ENCODE measurements at places on chromosomes 5 and 9.

- no peak for DNase-seq
Measured at GRCh38 chr9:9997585-9997984, 615.2 kb downstream of the PTPRD start.

GRCh38 chr9:100084734-100085133 lies 14.1 kb downstream of the ERP44 start:
- DNase-seq = no peak

GRCh38 chr9:75148561-75148960 lies 60.2 kb downstream of the OSTF1 start:
- peak; percentile 51 for DNase-seq

DNA sequence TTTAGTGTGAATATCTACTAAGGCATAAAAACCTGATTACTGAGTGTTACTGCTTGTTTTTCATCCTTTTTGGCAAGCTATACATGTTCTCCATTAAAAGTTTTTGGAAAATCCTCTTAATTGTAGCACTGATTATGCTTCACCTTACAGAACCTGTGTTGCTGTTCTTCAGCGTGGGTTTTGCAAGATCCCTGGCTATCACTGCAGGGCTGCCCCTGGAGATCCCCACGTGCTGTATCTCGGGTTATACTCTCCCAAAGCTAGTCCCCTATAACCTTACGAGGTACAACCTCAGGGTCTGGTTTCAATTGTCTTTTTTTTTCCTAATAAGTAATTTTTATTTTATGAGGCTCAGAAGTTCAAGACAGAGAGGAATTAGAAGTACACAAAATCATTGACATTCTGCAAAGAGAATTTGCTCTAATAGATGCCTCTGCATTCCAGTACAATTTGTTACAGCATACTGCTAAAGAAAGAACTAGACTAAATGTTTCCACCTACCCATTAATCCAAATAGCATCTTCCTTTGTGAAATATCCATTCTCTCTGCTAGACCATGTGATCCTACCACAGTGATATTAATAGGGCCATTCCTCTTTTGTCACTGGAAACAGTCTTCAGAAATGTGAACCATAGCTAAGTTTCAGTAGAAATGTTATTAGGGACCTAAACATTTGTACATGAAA lies 25.8 kb upstream of the CAMK4 start:
- DNase-seq = no peak

DNA sequence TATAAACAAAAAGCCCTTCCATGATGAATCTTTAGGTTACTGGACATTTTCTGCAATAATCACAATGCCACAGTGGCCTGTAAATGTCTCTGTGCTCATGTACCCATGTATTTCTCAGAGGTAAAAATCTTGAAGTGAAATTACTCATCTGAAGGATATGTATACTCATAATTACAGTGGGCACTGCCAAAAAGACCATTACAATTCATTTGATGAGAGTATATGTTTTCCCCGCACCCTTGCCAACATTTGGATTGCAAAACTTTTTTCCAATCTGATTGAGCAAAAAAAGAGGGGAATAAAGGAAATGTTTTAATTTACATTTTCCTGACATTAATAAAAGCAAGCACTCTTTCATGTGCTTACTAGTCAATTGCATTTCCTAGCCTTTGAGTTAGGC lies 110.5 kb downstream of the EPB41L4A start:
- no peak for DNase-seq

DNA sequence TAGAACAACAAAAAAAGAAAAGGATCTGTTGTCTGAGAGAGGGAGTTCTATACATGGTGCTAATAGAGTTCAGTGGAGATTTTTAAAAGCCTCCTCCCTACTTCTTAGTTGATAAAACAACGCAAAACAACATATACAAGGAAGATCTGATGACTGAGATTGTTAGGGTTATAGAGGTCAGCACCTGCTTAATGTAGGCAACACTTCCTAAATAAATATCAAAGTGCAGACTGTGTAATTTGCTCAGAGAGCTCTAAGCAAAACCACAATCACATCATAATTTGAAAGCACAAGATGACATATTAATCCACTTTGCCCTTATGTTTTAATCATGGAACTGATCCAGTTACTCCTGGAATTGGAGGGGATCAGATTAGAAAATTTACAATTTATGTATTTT lies 474.5 kb downstream of the PRR16 start:
- no peak for DNase-seq

GRCh38 chr5:83414601-83415000 lies 56.9 kb upstream of the VCAN start:
- no peak for DNase-seq

GRCh38 chr9:97985058-97985861 lies 2.1 kb downstream of the ANP32B start:
- peak; percentile 57 for DNase-seq

GRCh38 chr5:133475986-133476385 lies 136.4 kb downstream of the FSTL4 start:
- no peak for DNase-seq

DNA sequence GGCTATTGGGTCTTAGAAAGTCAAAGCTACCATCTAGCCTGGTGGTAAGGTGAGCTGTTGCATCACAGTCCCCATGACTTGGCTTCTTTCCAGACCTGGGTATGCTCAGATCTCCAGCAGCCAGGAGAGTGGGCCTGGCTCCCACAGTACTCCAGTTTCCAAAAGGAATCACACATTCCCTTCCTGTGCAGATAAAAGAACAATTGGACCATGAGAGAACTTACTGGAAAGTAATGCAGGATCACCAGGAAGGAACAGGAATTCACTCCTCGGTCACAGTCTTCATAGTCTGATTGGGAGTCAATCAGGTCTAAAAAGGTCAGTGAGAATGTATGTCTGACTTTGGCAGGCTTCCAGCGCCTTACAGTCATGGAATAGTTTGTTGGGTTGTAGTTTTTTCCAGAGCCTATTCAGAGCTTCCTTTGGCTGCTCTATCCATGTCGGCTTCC lies 47.8 kb upstream of the CD180 start:
- no peak for DNase-seq

GRCh38 chr9:98811051-98811650 lies 3.7 kb downstream of the GALNT12 start:
- no peak for DNase-seq

- no peak for DNase-seq
Measured at GRCh38 chr5:126365446-126366198, 57.6 kb upstream of the GRAMD2B start.

DNA sequence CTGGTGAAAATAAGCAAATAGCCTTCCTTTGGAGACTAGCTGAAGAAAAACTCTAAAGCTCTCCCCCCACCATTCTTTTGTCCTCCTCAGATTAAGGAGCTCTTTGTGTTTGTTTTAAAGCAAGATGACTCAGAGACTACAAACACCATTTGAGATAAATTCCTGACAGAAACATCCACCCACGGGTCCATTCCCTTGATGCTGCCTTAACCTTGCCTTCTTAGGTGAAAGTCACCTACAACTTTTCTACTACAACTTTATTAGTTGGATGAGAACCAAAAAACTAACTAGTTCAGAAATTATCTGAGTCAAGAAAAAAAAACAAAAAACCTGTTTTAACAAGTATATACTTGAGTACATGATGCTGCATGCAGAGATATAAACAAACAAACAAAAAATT lies 831.1 kb downstream of the NR2F1-AS1 start:
- DNase-seq = no peak

DNA sequence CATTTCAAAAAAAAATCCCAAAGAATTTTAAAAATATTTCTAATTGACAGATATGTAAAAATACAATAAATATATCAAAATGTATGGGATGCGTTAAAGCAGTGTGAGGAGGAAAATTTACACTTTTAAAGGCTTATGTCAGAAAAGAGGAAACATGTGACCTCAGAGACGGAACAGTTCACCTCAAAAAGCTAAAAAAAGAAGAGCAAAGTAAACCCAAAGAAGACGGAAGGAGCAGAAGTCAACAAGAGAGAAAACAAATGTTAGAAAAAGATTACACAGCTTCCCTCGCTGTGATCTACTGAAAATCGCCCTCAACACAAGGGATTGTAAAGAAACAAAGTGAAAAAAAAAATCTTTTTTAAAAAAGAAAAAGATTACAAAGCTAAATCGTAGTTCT lies 186.9 kb downstream of the AUH start:
- DNase-seq = no peak

- no peak for DNase-seq
Measured at GRCh38 chr9:29348999-29349398, 1775.7 kb upstream of the C9orf72 start.
